ENCODE measurements at places on chromosomes 4 and X. TPM values are rescaled to one million over a fixed set of nuclear protein-coding genes. Genes with fewer than 3 reads are reported as not detected.

GRCh38 chrX:40278340-40279090, 180.8 kb upstream of the BCOR start:
- peak overlapping the region; percentile 33 for H3K27ac ChIP-seq
- H3K27me3 ChIP-seq = no peaks in the 10 kb centered on the region
- H3K4me1 ChIP-seq = peaks cover 32% of the 10 kb centered on the region
- H3K4me3 ChIP-seq = no peak overlapping the region
- H3K36me3 ChIP-seq = no peaks in the 10 kb centered on the region

UNC5C gene
- total RNA-seq = not detected

GRCh38 chr4:87895964-87896621, 63.3 kb downstream of the MEPE start:
- DNase-seq = peak; percentile 21
- no peak overlapping the region for H3K27ac ChIP-seq
- H3K27me3 ChIP-seq = peaks cover 8% of the 10 kb centered on the region

CLRN2 gene
- not detected for total RNA-seq
